AML-193 (cell line): ENCODE measurements at places on chromosomes 4 and X.

- no peak for DNase-seq
Measured at GRCh38 chrX:39449352-39449751, 648.1 kb downstream of the MID1IP1 start.

GRCh38 chr4:188989371-188989770 is 850.1 kb downstream of the TRIML1 start:
- no peak for DNase-seq

GRCh38 chr4:47543331-47543730 is 58.3 kb downstream of the ATP10D start:
- no peak for DNase-seq

GRCh38 chrX:24547961-24548360 is 82.9 kb downstream of the PDK3 start:
- no peak for DNase-seq

GRCh38 chrX:14357314-14357713 is 172.0 kb upstream of the GLRA2 start:
- no peak for DNase-seq

GRCh38 chrX:115332832-115333231 is 43.3 kb downstream of the LUZP4 start:
- no peak for DNase-seq

GRCh38 chr4:40916880-40917279 is 167.1 kb downstream of the NSUN7 start:
- no peak for DNase-seq

GRCh38 chrX:6021316-6022091 is 207.2 kb downstream of the NLGN4X start:
- DNase-seq: no peak

- no peak for DNase-seq
Measured at GRCh38 chrX:117969782-117970181, 146.8 kb downstream of the KLHL13 start.

- no peak for DNase-seq
Measured at GRCh38 chr4:83905952-83906351, 370.0 kb downstream of the GPAT3 start.

- peak; percentile 71 for DNase-seq
Measured at GRCh38 chr4:99817309-99817890, 773 bp downstream of the DAPP1 start.

GRCh38 chrX:153878345-153878744 is 7.6 kb downstream of the L1CAM start:
- DNase-seq: no peak

DNA sequence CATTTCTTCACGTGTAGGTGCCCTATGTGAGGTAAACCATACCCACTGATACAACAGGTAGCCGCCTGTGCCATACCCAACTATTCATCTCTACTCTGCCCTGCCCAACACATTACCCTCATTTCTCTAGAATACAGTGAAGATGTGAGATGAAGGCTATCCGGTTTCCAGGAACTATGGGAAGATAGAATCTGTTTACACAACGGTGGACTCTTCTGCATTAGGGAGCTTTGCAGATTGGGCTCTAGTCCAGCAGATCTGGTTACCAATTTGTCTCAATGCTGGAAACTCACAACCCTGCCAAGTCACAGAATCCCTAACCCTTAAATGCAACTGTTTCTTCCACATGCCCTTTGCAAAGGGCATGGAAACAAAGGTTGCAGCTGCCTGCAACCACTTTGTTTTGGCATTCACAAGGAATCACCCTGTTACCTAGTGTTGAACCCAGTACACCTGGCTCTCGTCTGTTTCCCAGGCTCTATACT is 6.4 kb upstream of the SLAIN2 start:
- DNase-seq: no peak

DNA sequence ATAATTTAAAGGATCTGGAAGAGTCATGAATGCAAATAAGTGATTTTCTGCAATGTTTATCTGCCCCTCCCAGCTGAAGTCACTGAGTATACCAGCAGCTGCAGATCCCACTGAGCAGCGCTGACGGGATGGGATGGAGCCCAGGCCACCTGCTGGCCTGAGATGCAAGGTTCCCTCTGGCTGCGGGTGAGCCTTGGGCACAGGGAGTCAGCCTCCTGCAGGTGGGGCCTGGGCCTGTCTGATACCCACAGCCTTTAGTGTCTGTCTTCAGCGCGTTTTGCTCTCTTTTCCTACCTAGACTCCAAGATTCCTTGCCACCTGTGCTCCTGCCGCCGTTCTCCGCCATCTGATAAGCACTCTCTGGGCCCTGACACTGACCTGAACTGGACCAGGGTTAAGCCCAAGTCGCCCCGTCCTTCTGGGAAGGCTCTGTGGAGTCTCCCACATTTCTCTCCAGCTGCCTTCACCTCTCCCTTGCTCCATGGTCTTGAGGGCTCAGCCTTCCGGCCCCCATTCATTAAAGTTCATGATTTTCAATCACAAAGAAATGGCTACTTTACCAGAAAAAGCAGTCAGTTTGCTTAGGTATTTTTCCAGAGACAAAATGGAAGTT is 223.1 kb upstream of the FAT1 start:
- DNase-seq: no peak

DNA sequence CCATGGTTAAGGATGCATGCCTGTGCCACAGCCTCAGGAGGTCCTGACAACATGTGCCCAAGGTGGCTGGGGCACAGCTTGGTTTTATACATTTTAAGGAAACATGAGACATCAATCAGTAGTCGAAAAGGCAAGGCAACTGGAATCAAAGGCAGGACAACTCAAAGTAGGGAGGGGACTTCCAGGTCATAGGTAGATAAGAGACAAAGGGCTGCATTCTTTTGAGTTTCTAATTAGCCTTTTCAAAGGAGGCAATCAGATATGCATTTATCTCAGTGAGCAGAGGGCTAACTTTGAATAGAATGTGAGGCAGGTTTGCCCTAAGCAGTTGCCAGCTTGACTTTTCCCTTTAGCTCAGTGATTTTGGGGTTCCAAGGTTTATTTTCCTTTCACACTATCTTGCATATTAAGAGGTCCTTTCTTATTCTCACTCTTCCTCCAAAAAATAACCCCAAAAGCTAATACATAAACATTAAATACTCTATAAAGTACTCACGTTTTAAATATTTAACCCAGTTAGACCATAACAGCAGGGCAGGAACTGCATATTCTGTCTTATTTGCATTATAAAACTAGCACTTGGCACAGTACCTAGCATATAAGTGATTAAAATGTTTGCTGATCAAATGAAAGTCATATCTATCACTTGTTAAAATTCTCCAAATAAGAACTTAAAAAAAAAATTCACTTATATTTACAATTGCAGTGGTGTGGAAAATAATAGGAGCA is 36.3 kb upstream of the UGT8 start:
- DNase-seq: no peak

GRCh38 chr4:169675825-169676224 is 55.4 kb downstream of the CLCN3 start:
- no peak for DNase-seq

DNA sequence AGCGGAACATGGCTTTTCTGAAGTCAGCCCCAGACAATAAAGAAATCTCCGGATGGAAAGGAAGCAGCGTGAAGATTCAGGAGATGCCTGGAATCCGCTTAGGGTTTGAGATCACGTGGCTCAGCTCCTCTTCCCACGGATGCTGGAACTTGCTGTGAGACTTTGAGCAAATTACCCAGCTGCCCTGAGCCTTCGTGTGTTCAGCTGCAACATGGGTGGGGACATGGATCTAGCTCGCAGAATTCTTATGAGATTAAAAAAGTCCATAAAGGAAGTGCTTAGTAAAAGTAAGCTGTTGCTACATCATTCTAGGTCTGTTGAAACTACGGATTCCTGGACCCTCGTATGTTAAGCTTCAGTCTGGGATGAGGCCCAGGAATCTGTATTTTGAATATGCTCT is 55.7 kb upstream of the STIM2 start:
- DNase-seq: no peak

DNA sequence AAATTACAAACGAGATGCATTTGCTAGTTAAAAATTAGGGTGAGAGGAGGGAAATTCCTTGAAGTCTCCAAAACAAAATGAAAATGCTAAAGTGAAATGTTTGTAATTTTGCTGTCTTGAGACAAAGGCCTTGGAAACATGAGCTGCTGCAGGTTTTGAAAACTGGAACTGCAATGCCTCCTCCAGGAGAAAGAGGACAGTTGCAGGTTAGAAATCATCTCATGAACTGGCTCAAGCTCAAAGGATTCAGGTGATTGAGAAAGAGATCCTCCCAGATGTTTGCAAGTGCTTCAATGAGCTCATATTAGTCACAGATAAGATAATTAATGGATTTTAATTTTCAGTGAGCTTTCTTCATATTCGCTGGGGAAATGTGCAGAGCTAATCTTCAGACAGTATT is 32.4 kb downstream of the SMPX start:
- DNase-seq: peak; percentile 0

DNA sequence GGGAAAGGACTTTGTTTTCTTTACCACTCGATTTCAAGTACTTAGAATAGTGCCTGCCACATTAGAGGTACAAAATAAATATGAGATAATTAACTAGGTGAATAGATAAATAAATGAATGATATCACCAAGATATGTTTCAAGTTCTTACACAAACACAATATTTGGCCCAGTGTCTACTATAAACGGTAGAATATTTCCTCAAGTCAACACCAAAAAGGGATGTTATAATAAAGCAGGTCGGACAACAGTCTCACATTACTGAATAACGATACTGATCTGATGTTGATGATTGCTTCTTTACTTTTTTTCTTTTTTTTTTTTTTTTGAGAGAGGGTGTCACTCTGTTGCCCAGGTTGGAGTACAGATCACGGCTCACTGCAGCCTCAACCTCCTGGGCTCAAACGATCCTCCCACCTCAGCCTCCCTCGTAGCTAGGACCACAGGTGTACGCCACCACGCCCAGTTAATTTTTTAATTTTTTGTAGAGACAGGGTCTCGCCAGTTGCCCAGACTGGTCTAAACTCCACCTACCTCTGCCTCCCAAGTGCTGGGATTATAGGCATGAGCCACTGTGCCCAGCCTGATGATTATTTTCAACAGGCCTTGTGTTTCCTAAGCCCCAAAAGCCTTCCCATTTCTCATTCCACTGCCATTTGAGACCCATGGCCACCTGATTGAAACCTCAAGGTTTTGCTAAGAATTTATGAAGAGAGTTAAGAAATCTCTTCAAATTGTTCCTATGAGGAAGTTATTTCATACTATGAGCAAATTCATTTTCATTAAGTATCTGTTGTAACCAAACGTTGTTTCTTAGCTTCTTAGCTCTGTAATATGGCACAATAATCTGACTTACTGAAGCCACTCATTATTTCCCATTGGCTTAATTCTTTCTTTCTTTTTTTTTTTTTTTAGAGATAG is 2.3 kb downstream of the MANBA start:
- DNase-seq: peak; percentile 69

DNA sequence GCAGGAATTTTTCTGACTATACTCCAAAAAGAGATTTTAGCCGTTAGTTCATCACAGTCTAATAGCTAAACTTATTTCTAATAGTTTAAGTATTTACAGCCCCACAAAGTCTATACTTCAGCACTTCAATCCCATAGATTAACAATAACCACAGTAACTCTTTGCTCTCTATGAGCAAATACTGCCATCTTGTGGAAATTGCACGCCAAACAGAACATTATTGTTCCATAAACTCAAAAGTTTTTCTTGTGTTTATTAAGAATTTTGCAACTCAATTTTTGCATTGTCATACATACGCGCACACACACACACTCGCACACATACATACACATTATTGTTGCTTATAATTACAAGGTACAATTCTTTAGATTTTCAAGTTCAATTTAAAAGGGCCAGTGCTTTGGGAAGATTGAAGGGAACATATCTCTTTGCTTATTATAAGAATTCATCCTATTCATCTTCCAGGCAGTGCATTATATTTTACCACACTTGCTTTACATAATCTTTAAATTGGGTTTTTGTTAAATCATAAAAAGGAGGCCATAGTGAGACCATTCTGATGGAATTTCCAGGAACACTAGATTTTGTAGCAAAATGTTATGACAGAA is 63.8 kb upstream of the ATOH1 start:
- peak; percentile 32 for DNase-seq

DNA sequence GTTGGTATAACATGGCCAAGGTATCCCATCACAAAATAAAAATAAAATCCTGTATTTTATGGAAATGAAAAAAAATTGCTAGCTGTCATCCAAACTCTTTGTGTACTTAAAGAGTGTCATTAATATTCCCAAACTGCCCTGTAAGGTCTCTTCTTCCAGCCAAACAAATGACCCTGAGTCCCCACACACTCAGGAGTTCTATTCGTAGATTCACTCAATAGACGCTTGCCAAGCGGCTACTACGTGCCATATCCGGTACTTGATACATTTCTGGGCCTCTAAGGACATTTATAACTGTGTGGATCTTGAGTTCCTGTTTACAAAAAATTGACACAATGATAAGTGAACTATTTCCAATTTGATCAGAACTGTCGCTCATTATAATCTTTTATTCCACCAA is 245.1 kb downstream of the SCFD2 start:
- no peak for DNase-seq

GRCh38 chrX:150856101-150856500 is 42.4 kb downstream of the CD99L2 start:
- DNase-seq: no peak

GRCh38 chr4:158606969-158607368 is 64.7 kb downstream of the C4orf46 start:
- DNase-seq: no peak

GRCh38 chrX:119791437-119792231 is at the start of gene RPL39:
Gene RPL39, minus strand, starts transcription at chrX:119791630. Its CDS starts 54 bp downstream, at chrX:119791576.
- peak; percentile 56 for DNase-seq

DNA sequence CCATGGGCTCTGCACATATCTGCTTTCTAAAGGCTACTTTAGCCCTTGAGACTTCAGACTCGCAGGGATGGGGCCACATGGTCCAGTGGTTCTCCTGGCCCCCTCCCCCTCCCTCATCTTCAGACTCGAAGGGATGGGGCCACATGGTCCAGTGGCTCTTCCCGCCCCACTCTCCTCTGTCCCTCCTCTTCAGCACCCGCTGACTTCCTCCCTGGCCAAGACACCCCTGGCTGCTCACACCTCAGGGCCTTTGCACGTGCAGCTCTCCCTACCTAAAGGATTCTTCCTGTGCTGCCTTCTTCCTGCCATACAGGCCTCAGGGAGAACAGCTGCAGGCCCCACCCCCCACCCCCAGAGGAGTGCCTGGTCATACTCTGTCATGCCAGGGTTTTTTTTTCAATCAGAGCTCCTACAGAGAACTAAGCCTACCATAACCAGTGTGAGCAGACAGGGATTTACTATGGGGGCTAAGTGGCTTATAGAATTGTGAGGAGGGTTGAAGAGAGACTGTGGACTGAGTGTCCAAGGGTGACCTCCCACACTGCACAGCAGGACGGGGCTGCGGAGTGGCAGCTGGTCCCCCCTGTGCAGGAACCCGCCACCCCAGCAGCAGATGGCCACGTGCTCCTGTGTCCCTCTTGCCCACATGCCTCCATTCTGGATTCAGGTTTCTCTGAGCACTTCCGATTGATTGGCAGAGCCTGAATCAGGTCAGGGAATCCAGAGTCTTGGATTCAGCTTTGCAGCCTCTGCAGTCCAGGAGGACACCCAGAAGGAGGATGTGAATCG is 6.1 kb upstream of the SPON2 start:
- DNase-seq: no peak

- DNase-seq: peak; percentile 7
Measured at GRCh38 chr4:164768516-164768915, 14.6 kb downstream of the SMIM31 start.

- DNase-seq: no peak
Measured at GRCh38 chr4:80070880-80071603, 2.0 kb downstream of the ANTXR2 start.
